ENCODE measurements at places on chromosomes 3 and 15.

- no peak for DNase-seq
Measured at GRCh38 chr3:31067004-31067403, 172.5 kb upstream of the GADL1 start.

GRCh38 chr3:132159145-132159544, 124.3 kb upstream of the CPNE4 start:
- no peak for DNase-seq

- DNase-seq: no peak
Measured at GRCh38 chr3:70374179-70374578, 61.7 kb upstream of the MDFIC2 start.

- no peak for DNase-seq
Measured at GRCh38 chr3:123076496-123077418, 9.9 kb downstream of the PDIA5 start.
